Spleen (tissue), 13 donors: ENCODE measurements at places on chromosomes 7 and 10. TPM values are rescaled to one million over a fixed set of nuclear protein-coding genes. Genes with fewer than 3 reads are reported as not detected.

The IFIT1 gene
- polyA plus RNA-seq: 26.5 TPM

The FAM3C gene
- polyA plus RNA-seq: 35.4 TPM

GRCh38 chr7:107989618-107990373, 13.2 kb downstream of the LAMB1 start:
- DNase-seq: no peak

The AGBL3 gene
- polyA plus RNA-seq: 1.5 TPM

DNA sequence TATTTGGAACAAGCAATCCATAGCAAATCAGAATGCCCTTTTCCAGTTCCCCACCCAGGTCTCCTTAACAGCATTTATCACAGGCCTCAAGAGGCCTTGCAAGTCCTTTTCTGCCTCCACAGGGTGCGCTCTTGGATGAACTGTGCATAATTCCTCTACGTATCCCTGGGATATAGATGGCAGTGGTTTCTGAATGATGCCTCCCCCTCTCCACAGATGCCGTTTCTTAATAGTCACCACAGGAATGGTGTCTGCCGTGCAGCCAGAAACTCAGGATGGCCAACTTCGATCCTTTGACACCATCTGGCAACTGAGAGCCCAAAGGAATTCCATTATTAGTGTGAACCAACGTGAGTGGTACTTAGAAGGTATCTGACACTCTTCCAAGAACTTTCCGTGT, 43.1 kb downstream of the JAZF1 start:
- DNase-seq: no peak

- DNase-seq: no peak
Measured at GRCh38 chr7:37831244-37831643, 17.2 kb upstream of the NME8 start.

The MKX gene
- 0.14 TPM for polyA plus RNA-seq

The TLX1 gene
- polyA plus RNA-seq: 7.5 TPM

The CPA4 gene
- polyA plus RNA-seq: 0.20 TPM

- no peak for DNase-seq
Measured at GRCh38 chr10:114508376-114508775, 104.1 kb upstream of the AFAP1L2 start.

The BTRC gene
- 2.7 TPM for polyA plus RNA-seq

GRCh38 chr10:91875779-91876178, 33.5 kb downstream of the FGFBP3 start:
- DNase-seq: no peak
